ENCODE measurements at places on chromosomes 5 and 9. TPM values are rescaled to one million over a fixed set of nuclear protein-coding genes. Genes with fewer than 3 reads are reported as not detected.

Gene SAXO1
- 0.07 TPM for total RNA-seq

Gene SPATA31A7
- not detected for total RNA-seq

Gene GZMA
- 18.2 TPM for total RNA-seq

Gene SPACA9
- 1.9 TPM for total RNA-seq

Gene SHISAL2B
- not detected for total RNA-seq

Gene ADGRV1
- 0.18 TPM for total RNA-seq

Gene RAD1
- total RNA-seq: 39.2 TPM

DNA sequence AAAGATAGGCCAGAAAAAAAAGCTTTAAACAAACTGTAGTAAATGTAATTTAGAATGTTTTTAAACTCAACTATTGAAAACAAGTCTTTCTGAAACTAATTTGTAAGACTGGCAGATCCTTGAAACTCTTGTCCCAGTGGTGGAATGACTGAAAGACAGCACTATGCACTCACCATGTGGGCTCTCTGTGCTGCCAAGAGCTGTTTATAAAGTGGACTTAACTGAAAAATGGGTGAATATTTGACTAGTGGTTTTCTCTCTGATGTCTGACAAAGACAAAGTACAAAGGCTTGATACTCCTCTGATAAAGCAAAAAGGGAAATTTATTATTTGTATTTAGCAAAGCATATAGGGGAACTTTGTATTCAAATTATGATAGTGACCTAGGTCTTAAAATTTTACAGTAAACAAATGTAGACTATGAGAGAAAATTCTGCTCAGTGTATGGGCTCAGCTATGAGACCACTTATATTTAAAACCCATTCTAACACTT lies 635.4 kb downstream of the NR2F1-AS1 start:
- DNase-seq: no peak

DNA sequence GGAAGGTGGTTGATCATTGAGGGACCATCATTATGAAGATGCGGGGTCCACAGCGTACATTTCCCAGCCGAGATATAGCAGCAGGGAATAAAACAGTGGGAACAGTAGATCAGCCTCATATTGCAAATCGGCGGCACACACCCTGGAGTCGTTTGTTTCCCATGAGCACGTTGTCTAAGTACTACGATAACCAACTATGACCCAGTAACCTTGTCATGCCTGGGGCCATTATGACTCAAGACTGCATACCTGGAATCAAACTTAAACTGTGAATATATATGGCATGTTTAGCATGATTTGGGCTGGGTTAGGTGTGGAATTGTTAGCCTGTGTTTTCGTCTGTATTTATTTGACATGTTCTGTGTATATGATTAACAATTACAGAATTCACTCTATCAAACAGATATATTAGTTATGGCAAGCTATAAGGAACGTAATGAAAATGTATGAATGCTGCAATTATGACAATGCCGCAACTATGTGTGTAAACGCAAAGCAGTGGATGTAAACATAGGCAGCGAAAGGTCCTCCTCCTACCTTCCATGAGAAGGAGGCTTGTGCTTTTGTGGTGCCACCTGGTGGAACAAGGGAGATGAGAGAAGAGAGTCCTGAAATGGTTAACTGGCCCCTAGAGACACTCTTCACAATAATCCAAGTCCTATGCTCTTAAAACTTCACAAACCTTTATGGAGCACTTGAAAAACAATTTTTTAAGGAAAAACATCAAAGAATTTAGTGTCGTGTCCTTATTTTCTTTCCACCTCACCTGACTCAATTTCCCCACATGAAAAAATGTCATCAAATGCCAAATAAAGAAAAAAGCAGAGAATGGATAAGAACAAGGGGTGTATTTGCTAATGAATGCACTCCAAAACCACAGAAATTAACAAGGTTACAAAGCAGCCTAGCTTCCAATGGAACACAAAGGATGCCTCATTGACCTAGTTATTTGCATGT lies 47.1 kb downstream of the SEMA5A start:
- DNase-seq: no peak

- DNase-seq: peak; percentile 15
Observed at GRCh38 chr5:42745426-42745825, 11.2 kb upstream of the CCDC152 start.

DNA sequence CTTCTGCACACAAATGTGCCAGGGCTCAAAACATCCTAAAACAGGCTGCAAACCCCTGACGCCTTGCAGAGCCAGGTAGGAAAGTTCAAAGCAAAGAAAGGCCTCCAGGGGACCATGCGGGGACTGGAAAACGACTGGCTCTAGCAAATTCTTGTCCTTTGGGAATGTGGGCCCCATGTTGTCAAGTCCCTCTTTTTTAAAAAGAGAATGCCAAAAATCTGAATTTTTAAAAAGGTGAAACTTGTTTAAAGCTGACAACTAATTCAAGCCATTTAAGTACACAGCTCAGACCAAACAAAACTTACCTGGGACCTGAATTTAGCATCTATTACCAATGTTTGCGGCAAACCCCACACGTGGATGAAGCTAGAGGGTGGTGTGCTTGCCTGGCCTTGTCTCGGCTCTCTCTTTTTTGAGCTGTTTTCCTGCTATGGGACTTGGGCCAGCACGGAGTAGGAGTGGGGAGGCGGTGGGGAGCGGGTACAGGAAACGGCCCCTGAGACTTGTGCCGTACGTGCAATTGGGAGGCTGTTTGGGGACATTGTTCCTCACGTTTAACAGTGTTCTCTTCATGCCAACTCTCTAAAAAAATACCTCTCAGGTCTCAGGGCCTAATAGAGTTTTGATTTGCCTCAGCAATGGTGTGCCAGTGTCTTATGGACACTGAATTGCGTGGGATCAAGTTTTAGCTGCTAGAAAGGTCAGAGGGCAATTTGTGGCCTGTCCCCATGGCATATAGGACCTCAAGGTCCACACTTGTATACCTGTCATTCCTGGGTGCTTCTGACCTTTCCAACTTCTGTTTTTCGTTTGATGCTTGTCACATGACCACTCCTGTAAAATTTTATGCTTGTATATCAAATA lies 15.1 kb upstream of the PHF19 start:
- DNase-seq: peak; percentile 65

- no peak for DNase-seq
Observed at GRCh38 chr5:31811210-31811609, 172.3 kb downstream of the PDZD2 start.

GRCh38 chr5:147633173-147633572 lies 123.3 kb upstream of the DPYSL3 start:
- DNase-seq: no peak
